ENCODE measurements at places on chromosomes 2 and 18.
A peak's percentile ranks its signal among the peaks of the same experiment; 100 is the strongest.

- no peak for DNase-seq
- no peak overlapping the region for H3K4me3 ChIP-seq
- peaks cover 99% of the 10 kb centered on the region for H3K36me3 ChIP-seq
- no peaks in the 10 kb centered on the region for H3K4me1 ChIP-seq
- no peak overlapping the region for H3K27ac ChIP-seq
Observed at GRCh38 chr18:14117606-14118005, 14.6 kb downstream of the ZNF519 start.

DNA sequence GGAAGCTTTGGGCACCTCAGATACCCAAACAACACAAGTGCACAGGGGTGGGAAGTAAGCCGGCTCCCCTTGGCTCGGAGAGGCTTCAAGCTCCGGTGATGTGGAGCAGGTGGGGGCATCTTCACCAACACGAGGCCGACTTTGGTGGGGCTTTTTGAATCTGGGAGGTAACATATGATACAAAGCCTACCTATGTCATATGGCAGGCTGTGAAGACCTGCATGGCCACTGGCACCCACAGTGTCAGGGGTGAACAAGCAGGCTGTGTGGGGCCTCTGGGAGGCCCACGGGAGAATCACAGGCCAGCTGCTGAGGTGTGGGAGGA is 109.0 kb downstream of the EIPR1 start:
- H3K27ac ChIP-seq = no peak overlapping the region
- no peak overlapping the region for H3K4me3 ChIP-seq
- H3K27me3 ChIP-seq = no peaks in the 10 kb centered on the region
- peaks cover 4% of the 10 kb centered on the region for H3K36me3 ChIP-seq
- peaks cover 10% of the 10 kb centered on the region for H3K4me1 ChIP-seq

GRCh38 chr2:240127911-240128607 is 8.0 kb downstream of the COPS9 start:
- DNase-seq = no peak
- no peak overlapping the region for H3K4me3 ChIP-seq
- no peaks in the 10 kb centered on the region for H3K4me1 ChIP-seq
- H3K27ac ChIP-seq = peak overlapping the region; percentile 45
- no peaks in the 10 kb centered on the region for H3K27me3 ChIP-seq

GRCh38 chr18:5496305-5496704 is 47.5 kb downstream of the EPB41L3 start:
- H3K4me3 ChIP-seq = no peak overlapping the region
- peaks cover 4% of the 10 kb centered on the region for H3K4me1 ChIP-seq
- DNase-seq = no peak
- no peaks in the 10 kb centered on the region for H3K36me3 ChIP-seq

DNA sequence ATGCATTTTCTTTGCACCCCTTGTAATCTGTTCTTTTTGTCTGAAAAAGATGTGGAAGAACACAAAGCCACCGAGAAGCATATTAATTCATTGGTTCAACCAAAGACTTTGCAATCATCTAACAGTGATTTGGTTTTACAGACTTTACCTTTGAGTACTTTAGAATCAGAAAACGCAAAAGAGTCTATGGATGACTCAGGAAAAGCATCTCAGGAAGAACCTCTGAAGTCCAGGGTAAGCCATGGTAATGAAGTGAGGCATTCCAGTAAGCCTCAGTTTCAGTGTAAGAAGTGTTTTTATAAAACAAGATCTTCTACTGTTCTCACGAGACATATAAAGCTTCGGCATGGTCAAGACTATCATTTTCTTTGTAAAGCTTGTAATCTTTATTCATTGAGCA is 35.2 kb downstream of the ZNF407 start:
- no peak overlapping the region for H3K4me3 ChIP-seq
- peaks cover 58% of the 10 kb centered on the region for H3K4me1 ChIP-seq
- H3K36me3 ChIP-seq = peaks cover 49% of the 10 kb centered on the region

DNA sequence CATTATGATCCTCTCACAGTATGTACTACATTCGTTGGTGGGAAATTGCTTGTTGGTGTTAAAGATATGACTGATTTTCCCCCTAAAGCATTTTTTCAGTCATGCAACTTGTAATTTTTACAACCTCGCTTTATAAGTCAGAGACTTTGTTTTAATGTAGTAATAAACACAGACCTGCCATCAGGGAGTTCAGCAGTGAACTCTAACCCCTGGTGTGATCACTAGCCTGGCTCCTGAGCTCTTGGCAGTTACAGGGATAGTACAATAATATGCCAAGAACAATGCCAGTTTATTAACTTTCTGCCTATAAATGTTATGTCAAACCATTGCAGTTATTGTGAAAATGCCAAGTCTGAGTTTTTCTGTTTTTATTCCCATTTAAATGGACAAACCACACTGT is 93.8 kb downstream of the EDAR start:
- H3K4me3 ChIP-seq = no peak overlapping the region
- no peak overlapping the region for H3K27ac ChIP-seq
- H3K4me1 ChIP-seq = no peaks in the 10 kb centered on the region
- H3K36me3 ChIP-seq = peaks cover 98% of the 10 kb centered on the region
- DNase-seq = no peak

DNA sequence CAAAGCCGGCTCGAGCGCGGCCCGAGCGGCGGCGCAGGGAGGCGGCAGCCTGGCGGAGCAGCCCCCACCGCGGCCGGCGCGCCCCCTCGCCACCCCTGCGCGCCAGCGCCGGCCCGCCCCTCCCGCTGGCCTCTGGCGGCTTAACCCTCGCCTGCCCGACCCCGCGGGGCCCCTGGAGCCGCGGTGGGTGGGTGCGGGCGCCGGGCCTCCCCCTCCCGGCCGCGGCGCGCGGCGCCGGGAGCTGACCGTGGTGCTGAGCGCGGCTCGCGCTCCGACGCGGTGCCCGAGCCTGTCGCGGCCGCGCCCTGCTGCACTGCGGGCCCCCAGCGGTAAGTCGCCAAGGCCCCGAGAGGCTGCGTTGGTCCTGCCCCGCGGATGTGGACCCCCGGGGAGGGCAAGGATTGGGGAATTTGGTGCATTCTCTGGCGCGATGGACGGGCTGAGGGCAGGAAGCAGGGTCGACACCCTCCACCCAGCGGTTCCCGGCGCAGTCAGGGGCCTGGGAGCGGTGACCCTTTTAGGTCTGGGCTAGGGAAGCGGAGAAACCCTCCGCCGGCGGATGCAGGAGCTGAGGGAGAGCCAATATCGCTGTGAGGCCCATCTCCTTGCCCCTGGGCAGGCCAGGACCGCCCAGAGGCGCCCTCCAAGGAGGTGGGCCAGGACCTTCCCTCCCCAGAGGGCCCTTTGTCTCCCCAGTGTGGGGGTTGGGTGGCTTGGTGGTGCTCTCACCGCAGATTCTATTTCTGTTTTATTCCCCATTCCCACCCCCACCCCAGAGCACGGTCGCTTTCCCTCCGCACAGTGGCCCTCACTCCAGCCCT is 923 bp downstream of the AMER3 start:
- peak; percentile 82 for DNase-seq
- peaks cover 84% of the 10 kb centered on the region for H3K27me3 ChIP-seq
- H3K4me1 ChIP-seq = peaks cover 5% of the 10 kb centered on the region
- no peaks in the 10 kb centered on the region for H3K36me3 ChIP-seq

- H3K27ac ChIP-seq = no peak overlapping the region
- H3K4me1 ChIP-seq = no peaks in the 10 kb centered on the region
- H3K27me3 ChIP-seq = peaks cover 4% of the 10 kb centered on the region
- no peaks in the 10 kb centered on the region for H3K36me3 ChIP-seq
- DNase-seq = no peak
- H3K4me3 ChIP-seq = no peak overlapping the region
Observed at GRCh38 chr2:122414902-122415301, 659.5 kb downstream of the TSN start.

- H3K27me3 ChIP-seq = peaks cover 8% of the 10 kb centered on the region
- no peaks in the 10 kb centered on the region for H3K36me3 ChIP-seq
- H3K4me3 ChIP-seq = no peak overlapping the region
- H3K27ac ChIP-seq = peak overlapping the region; percentile 85
- peaks cover 59% of the 10 kb centered on the region for H3K4me1 ChIP-seq
Observed at GRCh38 chr2:111705711-111706336, 178.2 kb downstream of the ANAPC1 start.

DNA sequence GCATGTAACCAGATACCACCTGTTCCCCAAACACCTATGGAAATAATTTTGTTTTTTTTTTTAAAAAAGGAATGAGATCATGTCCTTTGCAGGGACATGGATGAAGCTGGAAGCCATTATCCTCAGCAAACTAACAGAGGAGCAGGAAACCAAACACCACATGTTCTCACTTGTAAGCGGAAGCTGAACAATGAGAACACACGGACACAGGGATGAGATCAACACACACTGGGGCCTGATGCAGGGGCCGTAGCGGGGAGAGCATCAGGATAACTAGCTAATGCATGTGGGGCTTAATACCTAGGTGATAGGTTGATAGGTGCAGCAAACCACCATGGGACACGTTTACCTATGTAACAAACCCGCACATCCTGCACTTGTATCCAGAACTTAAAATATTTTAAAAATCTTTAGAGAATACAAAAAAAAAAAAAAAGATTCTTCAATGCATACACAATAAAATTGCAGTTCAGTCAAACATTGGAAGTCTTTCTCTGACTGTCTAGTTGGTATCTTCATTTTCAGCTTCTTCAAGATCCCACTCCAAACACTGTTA is 11.6 kb upstream of the CASP10 start:
- no peak overlapping the region for H3K4me3 ChIP-seq
- no peaks in the 10 kb centered on the region for H3K36me3 ChIP-seq
- no peaks in the 10 kb centered on the region for H3K4me1 ChIP-seq
- DNase-seq = no peak

- no peaks in the 10 kb centered on the region for H3K36me3 ChIP-seq
- no peaks in the 10 kb centered on the region for H3K27me3 ChIP-seq
- peaks cover 12% of the 10 kb centered on the region for H3K4me1 ChIP-seq
Observed at GRCh38 chr18:3903337-3903736, 453.4 kb downstream of the TGIF1 start.

DNA sequence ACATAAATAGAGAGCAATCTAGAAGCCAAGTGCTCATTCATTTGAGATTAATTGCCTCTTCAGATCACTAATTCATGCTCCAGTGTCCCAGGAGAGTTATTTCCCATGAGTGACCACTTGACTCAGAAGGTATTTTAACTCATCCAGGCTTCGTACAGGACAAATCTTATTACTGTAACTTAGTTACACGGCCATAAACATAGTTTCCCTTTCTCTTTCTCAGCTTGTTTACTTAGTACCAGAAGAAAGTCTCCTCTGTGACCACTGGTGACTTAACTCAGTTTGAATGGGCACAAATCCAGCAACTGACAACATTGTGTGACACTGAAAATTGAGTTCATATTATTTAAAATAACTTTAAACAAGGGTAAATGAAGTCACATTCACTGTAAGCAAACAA is 25.3 kb downstream of the MMADHC start:
- no peak overlapping the region for H3K27ac ChIP-seq
- peaks cover 5% of the 10 kb centered on the region for H3K4me1 ChIP-seq
- no peak overlapping the region for H3K4me3 ChIP-seq

GRCh38 chr2:174971868-174972781 is 33.1 kb downstream of the CHN1 start:
- H3K27me3 ChIP-seq = no peaks in the 10 kb centered on the region
- H3K36me3 ChIP-seq = peaks cover 57% of the 10 kb centered on the region
- H3K4me3 ChIP-seq = no peak overlapping the region
- peak overlapping the region; percentile 29 for H3K27ac ChIP-seq
- no peak for DNase-seq

GRCh38 chr2:58291726-58292438 is 50.8 kb upstream of the FANCL start:
- no peak overlapping the region for H3K27ac ChIP-seq
- no peaks in the 10 kb centered on the region for H3K27me3 ChIP-seq
- H3K4me3 ChIP-seq = no peak overlapping the region
- no peak for DNase-seq

GRCh38 chr2:127097841-127098651 is 8.9 kb downstream of the BIN1 start:
- peaks cover 89% of the 10 kb centered on the region for H3K4me1 ChIP-seq
- DNase-seq = no peak
- H3K4me3 ChIP-seq = peak overlapping the region; percentile 38
- peaks cover 3% of the 10 kb centered on the region for H3K27me3 ChIP-seq

GRCh38 chr18:79754022-79754761 is 43.5 kb upstream of the KCNG2 start:
- no peak for DNase-seq
- H3K27me3 ChIP-seq = no peaks in the 10 kb centered on the region
- no peak overlapping the region for H3K4me3 ChIP-seq
- H3K4me1 ChIP-seq = peaks cover 10% of the 10 kb centered on the region

GRCh38 chr2:186827862-186828492 is 21.0 kb downstream of the ZSWIM2 start:
- H3K27me3 ChIP-seq = peaks cover 3% of the 10 kb centered on the region
- no peak overlapping the region for H3K4me3 ChIP-seq
- H3K4me1 ChIP-seq = no peaks in the 10 kb centered on the region
- no peak for DNase-seq
- H3K27ac ChIP-seq = no peak overlapping the region
- H3K36me3 ChIP-seq = no peaks in the 10 kb centered on the region

- H3K36me3 ChIP-seq = peaks cover 5% of the 10 kb centered on the region
- peaks cover 25% of the 10 kb centered on the region for H3K27me3 ChIP-seq
- peak overlapping the region; percentile 76 for H3K27ac ChIP-seq
Observed at GRCh38 chr2:42031281-42032223, 16.3 kb upstream of the PKDCC start.

- H3K27ac ChIP-seq = no peak within 1 kb of the TSS
- H3K4me3 ChIP-seq = peak within 1 kb of the TSS; percentile 81
- peaks cover 52% of the 10 kb centered on the region for H3K27me3 ChIP-seq
- peaks cover 37% of the 10 kb centered on the region for H3K4me1 ChIP-seq
- DNase-seq = peak; percentile 58
- H3K36me3 ChIP-seq = no peaks in the 10 kb centered on the region
Observed at GRCh38 chr2:48755473-48755872, at the start of gene LHCGR. Gene LHCGR, minus strand, starts transcription at chr2:48755724. Its CDS starts 53 bp downstream, at chr2:48755671.

- no peak for DNase-seq
- H3K4me1 ChIP-seq = no peaks in the 10 kb centered on the region
- H3K27me3 ChIP-seq = no peaks in the 10 kb centered on the region
- no peak overlapping the region for H3K27ac ChIP-seq
- no peak overlapping the region for H3K4me3 ChIP-seq
Observed at GRCh38 chr2:185802926-185803325, 64.3 kb downstream of the FSIP2 start.

DNA sequence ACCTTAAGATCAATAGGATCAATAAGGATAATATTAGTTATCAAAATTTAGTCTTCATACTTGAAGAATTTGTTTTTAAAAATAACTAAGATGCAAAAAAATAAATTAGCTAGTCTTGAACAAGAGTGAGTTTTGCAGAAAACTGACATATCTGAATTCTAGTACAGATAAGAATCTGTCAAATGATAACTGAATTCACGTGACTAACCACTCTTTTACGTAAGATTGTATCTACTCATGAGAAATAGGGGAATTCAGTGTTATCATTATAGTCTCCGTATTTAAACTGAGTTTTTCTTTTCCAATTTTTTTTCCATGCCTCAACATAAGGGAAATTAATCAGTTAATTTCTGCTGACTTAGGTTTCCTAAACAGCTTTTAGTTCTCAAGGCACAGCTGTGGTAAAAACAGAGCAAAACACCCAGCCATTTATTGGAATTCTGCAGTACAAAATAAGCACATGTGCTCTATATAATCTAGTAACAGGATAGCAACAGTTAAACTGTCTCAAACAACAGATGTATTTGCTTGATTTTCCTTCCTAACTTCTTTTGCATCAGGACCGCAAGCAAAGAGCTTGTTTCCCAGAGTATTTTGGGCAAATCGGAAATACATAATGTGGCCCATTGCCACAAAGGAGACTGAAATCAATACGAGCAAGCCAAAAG is 19.1 kb downstream of the SLC40A1 start:
- peak overlapping the region; percentile 47 for H3K27ac ChIP-seq
- H3K36me3 ChIP-seq = peaks cover 32% of the 10 kb centered on the region
- peaks cover 32% of the 10 kb centered on the region for H3K4me1 ChIP-seq
- no peak for DNase-seq
- H3K27me3 ChIP-seq = no peaks in the 10 kb centered on the region
- H3K4me3 ChIP-seq = no peak overlapping the region

GRCh38 chr18:2932247-2933181 is 80.4 kb downstream of the LPIN2 start:
- peaks cover 6% of the 10 kb centered on the region for H3K4me1 ChIP-seq
- H3K36me3 ChIP-seq = peaks cover 46% of the 10 kb centered on the region
- DNase-seq = peak; percentile 48
